ENCODE measurements at places on chromosomes 12 and 14.

GRCh38 chr14:50366115-50366514 lies 30.6 kb downstream of the CDKL1 start:
- no peak for DNase-seq

DNA sequence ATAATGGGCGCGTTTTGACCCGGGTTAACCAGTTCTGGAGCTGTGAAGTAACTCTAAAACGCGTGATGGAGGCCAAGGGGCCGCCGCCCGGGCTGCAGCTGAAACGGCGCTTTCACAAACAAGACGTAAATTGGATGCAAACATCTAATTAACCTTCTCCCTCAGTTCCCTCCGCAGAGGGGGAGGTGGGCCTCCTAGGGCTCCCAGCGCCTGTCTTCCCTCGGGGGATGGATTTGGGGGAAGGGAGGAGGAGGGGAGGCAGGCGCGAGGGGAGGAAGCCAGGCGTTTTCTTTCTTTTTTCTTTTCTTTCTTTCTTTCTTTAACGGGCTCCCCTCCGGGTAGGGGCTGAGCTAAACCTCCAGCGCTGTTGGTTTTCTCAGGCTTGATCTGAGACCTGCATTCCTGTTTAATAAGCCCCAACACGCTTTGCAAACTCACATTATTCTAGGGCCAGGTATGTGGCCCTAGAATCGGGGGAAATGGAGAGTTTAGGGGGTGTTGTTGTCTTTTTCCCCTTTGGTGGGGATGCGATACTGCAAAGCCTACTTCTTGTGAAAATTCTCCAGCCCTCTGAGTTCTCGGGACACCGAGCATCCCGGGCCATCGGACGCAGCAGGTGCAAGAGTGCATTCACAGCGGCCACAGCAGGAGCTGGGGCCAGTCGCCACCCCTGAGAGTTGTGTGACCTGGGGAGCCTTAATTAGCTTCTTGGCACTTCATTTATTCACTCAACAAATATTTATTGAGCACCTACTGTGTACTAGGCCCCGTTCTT lies 43.6 kb upstream of the LHX5 start:
- no peak for DNase-seq

DNA sequence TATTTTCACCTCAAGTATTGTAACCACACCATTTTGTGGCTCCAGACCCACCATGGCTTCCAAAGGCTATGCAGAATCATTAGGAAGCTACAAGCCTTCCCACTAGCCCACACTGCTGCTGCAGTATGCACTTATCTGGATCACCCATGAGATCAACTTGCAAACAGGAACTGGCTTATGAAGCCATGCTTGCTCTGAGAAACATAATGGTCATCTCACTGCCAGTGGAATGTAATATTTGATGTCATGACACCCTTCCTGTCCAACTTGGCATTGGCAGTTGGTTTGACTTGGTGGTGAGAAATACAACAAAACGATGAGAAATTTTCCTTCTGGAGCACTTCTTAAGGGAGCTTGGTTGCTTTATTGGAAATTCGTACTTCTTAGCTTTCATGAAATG lies 69.3 kb upstream of the FRMD6 start:
- no peak for DNase-seq

DNA sequence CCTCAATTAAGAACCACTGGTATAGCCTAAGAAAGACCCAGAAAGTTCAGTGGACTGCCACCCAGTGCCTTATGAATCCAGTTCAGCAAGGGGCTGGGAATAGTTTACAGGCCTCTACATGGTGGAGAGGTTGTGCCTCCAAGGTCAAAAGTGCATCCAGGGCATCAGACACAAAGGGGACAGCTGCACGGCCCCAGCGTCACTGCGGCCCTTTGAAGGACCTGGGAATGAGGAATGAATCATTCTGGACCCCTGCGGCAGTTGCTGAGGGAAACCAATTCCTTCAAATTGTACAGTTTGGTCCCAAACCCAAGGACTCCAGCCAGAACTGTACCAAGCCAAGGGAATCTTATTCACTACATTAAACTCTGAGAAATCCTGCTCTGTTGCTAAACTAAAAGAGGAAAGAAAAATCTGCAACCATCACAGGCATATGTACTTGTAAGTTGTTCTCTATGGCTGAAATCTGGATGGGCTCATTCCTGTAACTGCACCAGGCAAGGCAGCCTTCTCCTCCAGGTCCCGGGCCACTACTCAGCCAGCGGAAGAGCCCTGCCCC lies 10.9 kb upstream of the NGB start:
- DNase-seq, result no peak

GRCh38 chr14:24848102-24848790 lies 201.7 kb downstream of the STXBP6 start:
- no peak for DNase-seq

GRCh38 chr14:51732494-51733112 lies 80.9 kb downstream of the FRMD6 start:
- no peak for DNase-seq

DNA sequence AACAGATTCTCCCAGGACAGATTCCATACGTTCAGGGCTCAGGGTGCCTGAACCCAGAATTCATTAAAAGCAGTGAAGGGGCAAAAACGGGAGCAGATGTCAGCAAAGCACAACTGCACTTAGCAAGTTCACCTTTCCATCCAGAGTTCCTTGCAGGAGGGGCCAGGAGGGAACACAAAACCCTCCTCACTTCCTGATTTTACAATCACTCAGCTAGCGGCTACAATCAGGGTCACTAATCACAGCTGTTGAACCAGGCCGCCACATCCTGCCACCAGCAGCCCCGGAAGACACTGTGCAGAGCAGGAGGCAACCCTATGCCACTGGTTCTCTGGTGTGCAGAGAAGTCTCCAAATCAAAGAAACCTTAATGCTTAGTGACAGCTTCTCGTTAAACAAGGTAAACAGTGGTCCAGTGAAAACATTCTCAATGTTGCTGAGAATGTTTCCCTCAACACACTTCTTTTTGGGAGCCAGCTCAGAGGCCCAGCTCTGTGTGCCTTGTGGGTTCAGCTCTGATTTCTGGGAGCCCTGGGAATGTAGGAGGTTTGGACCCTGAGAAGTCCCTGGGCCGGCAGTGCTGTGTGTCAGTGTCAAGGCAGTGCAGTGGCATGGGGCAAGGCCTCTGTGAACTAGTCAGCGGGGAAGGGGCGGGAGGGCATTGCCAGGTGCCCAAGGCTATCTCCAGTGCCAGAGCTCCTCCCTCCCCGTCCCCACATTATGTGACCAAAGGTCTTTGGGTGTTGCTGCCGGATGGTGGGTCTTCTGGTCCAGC lies 54.5 kb downstream of the VCPKMT start:
- no peak for DNase-seq

DNA sequence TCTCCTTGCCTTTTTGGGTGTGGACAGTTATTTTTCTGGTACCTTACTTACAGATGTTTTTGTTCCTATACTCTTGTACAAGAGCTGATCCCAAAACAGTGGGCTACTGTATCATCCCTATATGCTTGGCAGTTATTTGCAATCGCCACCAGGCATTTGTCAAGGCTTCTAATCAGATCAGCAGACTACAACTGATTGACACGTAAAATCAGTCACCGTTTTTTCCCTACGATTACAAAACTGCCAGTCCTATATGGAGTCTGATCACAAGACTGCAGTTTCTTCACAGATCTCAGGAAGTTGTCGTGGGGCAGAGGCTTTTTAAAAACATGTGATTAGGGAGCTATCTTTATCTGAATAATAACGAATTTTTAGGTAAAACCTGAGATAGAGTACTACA lies 1.3 kb downstream of the LYSET start:
- no peak for DNase-seq

DNA sequence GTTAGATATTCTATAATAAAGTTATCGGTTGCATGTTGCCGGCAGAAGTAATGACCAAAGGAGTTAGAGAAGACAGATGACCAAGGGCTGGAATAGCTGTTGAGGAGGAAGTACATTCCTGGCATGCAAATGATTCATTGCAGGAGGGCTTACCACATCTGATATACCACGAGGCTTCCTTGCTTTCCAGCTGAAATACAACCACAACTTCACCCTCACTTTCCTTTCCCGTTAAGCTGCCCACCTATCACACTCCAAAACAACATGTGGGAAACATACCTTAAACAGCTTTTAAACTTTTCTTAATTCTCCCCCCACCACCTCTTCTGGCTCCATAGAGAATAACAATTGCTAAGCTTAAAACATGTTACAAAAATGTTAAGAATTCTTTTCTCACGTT lies 594.1 kb downstream of the NRXN3 start:
- no peak for DNase-seq

- peak; percentile 52 for DNase-seq
Observed at GRCh38 chr12:6534695-6534944, 303 bp downstream of the GAPDH start.

DNA sequence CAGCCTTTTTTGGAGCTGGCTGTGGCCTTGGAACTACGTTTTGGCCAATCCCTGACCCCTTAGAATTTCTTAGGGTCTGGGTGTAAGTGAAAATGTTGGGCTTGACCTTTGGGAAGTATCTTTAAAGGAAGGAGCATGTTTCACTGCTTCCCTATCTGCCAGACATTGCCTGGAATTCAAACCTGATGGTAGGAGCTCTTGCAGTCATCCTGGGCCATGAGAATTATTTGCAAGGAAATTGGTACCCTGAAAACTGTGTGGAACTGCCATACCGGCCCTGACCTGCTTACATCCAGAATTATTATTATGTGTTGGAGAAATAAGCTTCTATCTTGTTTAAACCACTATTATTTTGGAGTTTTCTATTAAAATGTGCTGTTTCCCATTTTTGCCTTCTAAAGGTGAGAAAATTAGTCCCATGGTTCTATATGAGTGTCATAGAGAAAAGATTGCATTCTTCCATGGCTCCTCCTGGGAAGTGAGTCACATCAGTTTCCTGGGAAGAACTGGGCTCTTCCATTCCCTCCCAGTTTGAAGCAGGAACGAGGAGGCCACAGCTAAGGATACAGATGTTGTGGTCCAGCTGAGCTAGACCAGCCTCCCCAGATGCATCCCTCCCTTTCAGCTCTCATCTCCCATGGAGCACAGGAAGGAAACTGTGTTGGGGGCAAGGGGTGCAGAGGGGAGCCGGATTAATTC lies 9.5 kb upstream of the PGF start:
- no peak for DNase-seq

- no peak for DNase-seq
Observed at GRCh38 chr14:61297581-61297980, 16.4 kb upstream of the TMEM30B start.

GRCh38 chr12:124466216-124467128 lies 100.9 kb downstream of the NCOR2 start:
- DNase-seq, result no peak

- no peak for DNase-seq
Observed at GRCh38 chr12:2190896-2191533, 138.2 kb downstream of the CACNA1C start.

GRCh38 chr12:78863482-78864402 lies 832 bp upstream of the SYT1 start:
- peak; percentile 61 for DNase-seq
